Hematopoietic multipotent progenitor cell treated with erythropoietin and hydrocortisone succinate and interleukin-3 and kit ligand, for 4 days (in vitro differentiated cells): ENCODE measurements at places on chromosomes 16 and 17.

GRCh38 chr16:7334801-7335560 is 2.3 kb downstream of the RBFOX1 start:
- DNase-seq = no peak

GRCh38 chr17:4559966-4560365 is 411 bp downstream of the GGT6 start:
- no peak for DNase-seq

DNA sequence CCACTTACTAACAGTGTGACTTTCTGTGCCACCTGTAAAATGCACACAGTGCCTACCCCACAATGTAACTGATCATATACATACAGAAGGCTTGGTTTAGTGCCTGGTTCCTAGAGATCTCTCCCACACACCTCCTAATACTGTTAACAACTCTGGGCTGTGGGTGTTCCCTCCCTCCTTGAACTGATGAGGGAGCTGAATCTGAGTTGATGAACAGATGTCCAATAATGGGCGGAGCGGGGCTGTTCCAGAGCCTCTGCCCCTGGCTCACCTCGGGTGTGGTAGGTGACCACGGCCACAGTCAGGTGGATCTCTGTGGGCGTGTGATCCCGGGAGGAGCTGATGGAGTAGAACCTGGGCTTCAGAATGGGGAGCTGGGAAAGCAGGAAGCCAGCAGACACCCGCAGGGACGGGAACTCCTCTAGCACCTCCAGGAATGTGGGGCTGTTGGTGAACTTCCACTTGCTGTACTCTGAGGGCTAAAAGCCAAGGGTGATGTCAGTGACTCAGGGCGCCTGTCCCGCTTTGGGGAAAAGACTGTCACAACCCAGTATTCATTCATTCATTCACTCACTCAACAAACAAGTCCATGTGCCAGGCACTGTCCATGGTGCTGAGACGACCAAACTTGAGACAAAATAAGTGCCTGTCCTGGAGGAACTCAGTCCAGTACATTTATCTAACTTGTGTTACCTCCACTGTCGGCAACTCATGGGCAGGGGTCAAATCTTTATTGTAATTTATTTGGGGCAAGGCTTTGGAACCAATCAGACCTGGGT is 37.6 kb downstream of the NOS2 start:
- peak; percentile 69 for DNase-seq

GRCh38 chr16:56382459-56382858 is 42.9 kb downstream of the AMFR start:
- no peak for DNase-seq

DNA sequence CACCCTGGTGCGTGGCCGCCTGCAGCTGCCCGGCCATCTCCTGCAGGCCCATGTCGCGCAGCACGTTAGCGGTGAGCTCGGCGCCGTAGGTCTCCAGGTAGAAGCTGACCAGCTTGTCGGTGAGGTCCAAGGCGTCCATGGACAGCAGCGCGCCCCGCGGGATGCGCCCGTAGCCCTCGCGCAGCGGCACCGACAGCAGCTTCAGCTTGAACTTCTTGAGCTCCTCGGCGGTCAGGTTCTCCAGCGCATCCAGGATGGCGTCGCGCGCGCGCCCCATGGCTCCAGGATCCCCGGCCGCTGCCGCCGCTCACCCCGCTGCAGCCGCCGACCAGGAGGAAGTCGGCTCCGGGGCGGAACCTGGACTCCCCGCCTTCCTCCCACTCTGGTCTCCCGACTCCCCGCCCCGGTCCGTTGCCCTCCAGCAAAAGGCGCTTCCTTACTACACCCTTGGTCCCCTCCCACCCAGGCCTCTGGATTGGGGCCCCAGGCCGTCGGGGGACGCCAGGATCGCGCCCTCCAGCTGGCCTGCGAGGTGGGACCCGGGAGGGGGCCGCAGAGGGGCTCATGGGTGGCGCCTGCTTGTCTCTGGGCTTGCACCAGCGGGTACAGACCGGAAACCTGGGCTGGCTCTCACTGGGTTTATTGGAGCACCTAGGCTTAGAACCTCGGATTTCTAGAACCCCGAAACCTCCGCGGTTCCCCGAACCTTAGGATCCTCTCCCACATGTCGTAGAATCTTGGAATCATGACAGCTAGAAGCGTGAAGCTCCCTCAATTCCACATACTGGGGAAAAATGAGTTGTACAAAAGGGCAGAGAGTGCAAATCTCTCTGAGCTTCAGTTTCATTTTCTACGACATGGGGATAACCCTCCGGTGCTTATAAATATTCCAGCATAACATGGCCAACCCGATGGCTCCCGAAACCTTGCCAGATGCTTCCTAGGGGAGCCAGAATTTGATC is at the start of gene PYCARD:
Gene PYCARD, minus strand, starts transcription at position 347 of the 962 bp plus-strand sequence. Its CDS starts 70 bp downstream, at position 277.
- DNase-seq = peak; percentile 82

GRCh38 chr16:23504076-23504452 is 6.2 kb downstream of the GGA2 start:
- DNase-seq = peak; percentile 51

DNA sequence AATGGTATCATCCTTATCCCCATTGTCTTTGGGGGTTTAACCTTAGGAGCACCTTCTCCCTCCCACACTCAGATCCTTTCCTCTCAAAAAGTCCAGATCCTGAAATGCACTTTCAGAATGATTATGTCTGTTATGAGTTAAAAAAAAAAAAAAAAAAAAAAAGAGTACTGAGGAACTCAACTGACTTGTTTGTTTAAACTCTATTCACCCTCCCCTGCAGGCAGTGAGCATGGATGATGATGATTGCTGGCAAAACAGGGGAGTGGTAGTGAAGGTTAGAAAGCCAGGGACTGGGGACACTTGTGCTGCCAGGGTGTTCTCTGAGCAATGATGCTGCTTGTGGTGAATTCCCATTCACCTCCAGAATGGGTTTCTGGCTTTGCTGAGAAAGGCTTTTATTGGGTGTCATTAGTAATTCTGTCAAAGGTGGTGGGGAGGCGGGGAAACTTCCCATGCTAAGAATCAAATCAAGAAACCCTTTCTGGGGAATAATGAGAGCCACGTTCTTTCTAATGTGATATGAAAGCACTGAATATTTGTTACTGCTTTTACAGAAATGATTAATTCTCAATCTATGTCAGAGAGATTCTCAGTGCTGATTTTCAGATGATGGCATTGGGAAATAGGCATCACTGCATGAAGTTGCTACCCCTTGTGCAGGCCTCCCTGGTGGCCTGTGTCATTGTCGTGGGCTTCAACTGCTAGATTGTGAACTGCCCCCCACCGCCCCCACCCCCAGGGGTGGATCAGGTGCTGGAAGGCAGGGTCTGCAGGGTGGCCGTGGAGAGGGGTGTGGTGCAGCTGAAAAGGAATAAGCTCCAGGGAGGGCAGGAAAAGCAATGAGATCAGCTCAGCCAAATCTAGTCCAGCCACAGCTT is 14.1 kb downstream of the CCL4 start:
- no peak for DNase-seq

DNA sequence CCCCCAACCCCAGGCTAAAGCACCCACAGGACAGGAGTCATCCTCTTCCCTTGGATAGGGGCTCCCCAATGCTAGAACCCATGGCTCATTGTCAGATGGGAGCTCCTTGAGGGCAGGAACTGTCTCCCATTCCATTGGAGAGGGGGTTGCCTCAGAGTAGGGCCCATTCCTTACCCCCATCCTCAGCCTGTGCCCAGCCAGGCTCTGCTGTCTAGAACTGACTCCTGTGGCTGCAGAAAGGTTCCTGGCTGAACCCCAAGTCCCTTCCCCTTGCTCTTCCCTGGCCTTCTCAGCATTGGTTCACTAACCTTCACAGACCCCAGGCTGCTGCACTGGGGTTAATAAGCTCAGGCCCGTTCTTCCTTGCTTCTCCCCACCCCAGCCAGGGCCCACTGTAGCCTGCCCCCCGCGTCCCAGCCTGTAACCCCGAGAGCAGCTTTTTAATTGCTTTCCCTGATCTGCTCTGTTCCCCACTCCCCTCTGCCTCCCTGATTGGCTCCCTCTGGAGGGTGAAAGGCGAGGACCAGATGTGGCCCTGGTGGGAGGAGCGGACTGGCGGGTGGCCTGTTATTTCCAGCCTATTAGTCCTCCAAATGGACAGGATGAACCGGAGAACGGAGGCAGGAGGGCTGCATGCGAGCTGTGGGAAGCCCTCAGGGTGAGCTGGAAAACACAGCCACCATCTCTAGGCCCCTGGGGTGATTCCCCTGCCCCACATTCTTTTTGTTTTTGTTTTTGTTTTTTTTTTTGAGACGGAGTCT is 6.0 kb upstream of the GFAP start:
- DNase-seq = no peak

GRCh38 chr17:59342681-59343131 is 11.3 kb downstream of the YPEL2 start:
- DNase-seq = no peak

GRCh38 chr17:82023447-82024241 is 539 bp downstream of the LRRC45 start:
- DNase-seq = peak; percentile 64

GRCh38 chr17:73625006-73625405 is 19.2 kb downstream of the SDK2 start:
- DNase-seq = no peak

DNA sequence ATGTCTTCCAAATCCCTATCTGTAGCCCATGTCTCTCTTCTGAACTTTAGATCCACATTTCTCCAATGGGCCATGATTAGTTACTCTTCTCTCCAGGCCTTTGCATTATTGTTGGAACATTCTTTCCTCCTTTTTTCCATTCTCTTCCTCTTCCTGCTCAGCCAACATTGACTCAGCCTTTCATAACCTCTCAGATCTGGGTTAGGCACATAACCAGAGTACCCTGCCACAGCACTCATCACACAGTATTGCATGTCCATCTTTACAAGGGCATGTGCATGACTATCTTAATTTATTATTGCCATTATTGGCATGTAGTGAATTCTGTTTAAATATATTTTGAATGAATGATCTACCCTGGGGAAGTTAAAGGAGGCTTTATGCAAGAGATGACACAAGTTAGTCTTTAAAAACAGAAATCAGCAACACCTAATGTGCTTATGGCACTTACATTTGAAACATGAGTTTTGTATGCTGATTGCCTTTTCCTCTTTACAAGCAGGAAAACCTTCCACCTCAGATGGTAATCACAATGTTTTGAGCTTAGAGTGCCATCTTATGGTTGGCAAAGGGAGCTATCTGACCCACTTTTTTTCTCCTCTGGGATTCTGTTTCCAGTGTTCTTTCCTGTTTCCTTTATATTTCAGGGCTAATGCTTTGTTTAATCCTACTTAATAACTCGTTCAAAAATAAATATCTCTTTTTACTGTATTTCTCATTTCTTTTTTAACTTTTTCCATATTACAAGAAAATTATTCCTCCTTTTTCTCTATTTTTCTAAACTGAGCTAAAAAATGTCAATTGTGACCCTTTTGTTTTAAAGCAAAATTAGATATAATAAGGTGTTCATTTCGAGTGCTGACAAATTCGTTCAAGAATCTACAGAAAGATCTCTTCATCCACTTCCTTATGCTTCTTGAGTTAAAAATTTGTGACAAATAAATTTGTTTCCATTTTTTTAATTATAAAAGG is 151.0 kb upstream of the RBL2 start:
- peak; percentile 62 for DNase-seq

- DNase-seq = peak; percentile 45
Measured at GRCh38 chr16:47779201-47780016, 318.3 kb downstream of the PHKB start.

DNA sequence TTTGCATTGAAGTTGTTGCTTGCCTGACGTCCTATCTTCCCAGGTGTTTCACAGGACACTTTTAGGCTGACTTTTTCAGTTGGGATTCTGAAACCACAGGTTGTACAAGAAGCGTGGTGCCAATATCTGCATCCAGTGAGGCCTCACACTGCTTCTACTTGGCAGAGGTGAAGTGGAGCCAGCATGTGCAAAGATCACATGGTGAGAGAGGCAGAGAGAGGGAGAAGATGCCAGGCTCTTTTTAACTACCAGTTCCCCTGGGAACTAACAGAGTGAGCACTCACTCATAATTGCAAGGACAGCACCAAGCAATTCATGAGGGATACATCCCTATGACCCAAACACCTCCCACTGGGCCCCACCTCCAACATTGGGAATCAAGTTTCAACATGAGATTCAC is 5.8 kb upstream of the ABCA6 start:
- DNase-seq = no peak

DNA sequence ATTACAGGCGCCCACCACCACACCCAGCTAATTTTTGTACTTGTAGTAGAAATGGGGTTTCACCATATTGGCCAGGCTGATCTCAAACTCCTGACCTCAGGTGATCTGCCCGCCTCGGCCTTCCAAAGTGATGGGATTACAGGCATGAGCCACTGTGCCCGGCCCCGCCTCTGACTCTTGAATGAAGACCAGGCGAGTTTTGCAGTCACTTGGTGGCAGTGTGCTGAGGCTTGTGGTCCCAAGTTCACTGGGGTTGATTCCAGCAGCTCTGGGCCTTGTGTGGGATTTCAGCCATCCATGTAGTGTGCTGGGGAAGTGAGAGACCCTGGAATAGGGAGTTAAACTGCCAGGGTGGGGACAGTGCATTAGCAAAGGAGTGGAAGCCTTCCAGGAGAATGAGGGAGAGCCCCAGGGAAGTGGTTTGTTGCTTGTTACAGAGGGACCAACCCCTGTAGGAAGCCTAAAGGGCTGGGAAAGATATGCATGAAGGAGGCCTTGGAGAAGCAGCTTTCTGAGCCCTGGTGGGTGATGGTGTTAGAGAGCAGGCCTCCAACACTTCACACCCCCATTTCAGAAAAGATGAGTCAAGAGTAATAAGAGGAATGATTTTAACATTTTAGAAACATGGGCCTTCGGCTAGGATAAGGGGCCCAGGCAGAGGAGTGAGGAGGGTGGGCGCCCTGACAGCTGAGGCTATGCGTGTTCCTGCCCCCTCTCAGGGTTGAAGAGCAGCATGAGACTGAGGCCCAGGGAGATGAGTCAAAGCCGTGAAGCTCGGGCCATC is 14.5 kb downstream of the PSKH1 start:
- no peak for DNase-seq

DNA sequence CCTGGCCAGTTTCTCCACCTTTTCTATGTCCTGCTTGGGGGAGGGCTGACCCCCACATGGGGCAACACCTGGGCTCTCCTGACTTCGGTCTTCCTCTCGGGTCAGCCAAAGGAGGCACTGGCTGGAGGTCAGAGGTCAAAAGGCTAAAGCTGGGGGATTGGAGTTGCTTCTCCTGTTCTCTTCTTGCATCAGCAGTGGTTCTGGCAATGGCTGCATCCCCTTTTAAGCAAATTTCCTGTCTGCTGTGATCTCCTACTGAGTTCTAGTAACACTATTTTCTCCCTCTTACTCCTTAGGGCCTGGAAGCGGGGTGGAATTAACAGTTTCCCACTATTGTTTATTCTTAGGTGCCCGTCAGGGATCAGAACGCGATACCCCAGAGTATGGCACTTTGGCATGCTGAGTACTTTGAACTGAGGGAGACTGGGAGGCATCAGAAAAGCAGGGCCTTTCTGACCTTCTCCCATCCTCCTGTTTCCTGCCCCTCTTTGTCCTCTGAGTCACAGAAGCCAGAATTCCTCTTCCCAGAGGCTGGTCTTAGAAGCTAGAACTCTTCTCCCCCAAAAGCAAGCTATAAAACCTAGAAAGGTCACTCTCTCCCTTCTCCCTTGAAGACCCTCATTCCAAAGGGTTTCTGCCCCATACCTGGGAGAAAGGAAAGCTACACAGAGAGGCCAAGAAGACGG is 268.2 kb downstream of the STX8 start:
- DNase-seq = no peak
